ENCODE measurements at places on chromosomes 11 and 22.

- no peak for DNase-seq
Measured at GRCh38 chr11:9494316-9494715, 33.5 kb downstream of the ZNF143 start.

DNA sequence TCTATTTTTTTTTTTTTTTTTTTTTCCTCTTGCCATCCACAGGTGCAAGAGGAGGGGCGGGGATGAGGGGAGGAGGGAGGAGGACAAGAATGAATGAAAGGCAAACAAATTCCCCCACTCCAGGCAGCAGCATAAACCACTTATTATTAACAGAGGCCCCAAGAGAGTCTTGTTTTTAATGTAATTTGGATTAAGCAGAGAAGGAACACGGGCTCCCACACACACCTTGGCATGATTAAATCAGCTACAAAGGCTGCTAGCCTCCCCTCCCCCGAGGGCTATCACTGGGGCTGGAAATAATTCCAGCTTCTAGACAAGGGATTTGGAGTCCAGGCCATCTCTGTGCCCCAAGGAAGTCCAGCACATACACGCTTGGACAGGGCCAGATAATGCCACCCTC is 93.4 kb upstream of the DRD2 start:
- no peak for DNase-seq

DNA sequence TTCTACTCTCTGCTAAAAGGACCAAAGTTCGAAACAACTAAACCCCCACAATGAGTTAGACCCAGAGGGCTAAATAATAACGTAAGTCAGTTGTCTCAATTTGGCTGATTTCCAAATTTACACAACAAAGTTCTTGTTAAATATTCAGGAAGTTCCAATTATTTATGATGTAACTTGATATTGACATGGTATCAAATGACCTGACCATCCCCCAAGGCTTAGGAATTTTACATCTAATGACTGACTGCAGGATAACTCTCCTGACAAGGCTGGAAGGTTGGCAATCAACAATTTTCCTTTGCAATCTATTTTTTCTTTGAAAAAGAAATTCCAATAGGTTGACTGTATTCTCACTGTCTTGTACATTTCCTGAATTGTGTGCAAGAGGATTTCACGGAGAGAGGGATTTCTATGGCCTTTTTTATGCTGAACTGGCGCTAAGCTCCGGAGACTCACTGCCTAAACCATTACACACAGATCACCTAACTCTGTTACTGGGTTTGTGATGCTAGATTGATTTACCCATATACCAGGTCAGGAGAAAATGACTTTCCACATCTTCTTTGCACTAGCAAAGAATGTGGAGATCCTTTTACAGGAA is 9.6 kb upstream of the CDON start:
- DNase-seq: no peak

DNA sequence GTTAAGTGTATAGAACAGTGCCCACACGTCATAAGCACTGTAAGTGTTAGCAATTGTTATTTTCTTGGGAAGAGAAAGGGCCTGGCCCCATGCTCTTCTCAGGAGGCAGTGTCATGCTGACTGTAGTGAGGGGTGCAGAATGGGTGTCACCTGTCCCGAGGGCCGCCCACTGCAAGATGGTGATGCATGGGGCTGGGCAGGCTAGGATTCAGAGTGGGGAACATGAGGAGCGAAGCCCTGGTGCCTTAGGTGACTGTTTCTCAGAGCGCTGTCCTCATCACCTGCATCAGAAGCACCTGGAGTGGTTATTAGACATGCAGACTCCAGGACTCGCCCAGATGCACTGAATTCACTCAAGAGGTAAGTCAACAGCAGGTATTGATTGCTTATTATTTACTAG is 101.0 kb upstream of the PARVA start:
- DNase-seq: no peak

DNA sequence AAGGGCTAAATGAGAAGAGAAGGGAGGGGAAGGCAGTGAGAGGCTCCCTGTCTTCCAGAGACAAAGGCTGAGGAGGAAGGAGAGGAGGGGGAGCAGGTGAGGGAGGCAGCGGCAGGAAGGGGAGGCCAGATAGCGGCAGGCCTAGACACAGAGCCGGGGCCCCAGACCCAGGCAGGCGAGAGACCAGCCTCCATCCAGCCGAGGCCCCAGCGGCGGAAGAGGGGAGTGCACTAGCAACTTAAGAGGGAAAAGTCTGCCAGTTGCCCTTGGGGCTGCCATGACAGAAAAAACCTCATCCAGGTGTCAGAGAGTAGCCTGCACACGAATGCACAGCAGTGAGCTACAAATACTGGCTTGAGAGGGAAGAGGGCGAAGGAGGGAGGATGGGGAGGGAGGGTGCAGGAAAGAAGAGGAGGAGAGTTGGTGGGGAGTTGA is 46.7 kb downstream of the IGLL1 start:
- DNase-seq: no peak

DNA sequence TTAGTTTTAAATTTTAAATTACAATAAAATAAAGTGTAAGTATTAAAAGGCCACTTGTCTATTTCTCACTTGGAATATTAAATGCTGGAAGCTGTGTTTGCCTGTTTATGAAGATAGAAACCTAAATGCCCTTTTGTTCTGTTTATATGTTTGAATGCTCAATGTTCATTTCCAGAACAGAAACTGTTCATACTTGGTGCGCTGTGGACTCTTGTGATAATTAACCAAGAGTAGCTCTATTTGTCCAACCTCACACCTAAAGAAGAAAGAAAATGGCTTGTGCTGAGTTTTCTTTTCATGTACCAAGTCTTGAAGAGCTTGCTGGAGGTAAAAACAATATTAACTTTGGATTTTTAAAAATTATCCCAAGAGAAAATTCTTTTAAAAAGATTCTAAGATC is 5.7 kb downstream of the C11orf54 start:
- no peak for DNase-seq

- no peak for DNase-seq
Measured at GRCh38 chr11:61599968-61600710, 19.3 kb upstream of the SYT7 start.

DNA sequence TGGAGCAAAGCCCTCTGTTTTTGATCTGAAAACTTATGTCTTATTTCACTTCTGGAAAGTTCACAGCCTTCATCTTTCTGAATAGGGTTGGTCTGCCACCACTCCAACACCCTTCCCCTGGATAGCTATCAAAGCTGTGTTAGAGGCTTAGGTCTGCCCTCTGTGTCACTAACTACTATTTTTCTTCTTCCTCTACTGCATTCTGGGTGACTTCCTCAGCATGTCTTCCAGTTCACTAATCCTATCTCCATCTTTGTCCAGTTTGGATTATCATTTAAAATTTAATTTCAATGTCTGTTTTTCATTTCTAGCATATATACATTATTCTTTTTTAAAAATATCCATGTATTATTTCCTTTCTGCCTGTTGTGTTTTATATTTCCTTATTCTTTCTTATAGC is 84.6 kb downstream of the ZNRF3 start:
- no peak for DNase-seq

- DNase-seq: no peak
Measured at GRCh38 chr22:37176464-37177061, 11.5 kb downstream of the C1QTNF6 start.

- DNase-seq: no peak
Measured at GRCh38 chr11:76169473-76169896, 36.8 kb downstream of the WNT11 start.

DNA sequence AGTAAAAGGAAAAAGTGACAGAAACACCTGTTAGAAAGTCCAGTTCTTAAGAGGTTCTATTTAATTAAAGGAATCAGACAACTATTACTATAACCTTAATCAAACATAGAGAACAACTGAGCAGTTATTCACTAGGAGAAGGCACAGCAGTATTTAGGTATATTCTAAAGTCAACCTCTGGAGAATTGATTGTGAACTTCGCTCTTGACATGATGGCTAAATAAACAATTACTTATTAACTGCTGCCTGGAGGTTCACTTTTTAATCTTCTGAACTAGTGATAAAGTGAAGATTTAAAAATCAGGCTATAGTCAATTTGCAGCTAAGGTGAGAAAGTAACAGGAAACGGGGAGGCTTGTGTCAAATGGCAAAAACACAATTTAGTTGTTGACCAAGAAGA is 557.3 kb downstream of the FAM181B start:
- DNase-seq: no peak

GRCh38 chr11:45294499-45294898 is 8.4 kb upstream of the SYT13 start:
- no peak for DNase-seq

GRCh38 chr11:110147962-110148709 is 54.9 kb downstream of the ZC3H12C start:
- DNase-seq: no peak

GRCh38 chr11:18699269-18699596 is 654 bp downstream of the TMEM86A start:
- no peak for DNase-seq

DNA sequence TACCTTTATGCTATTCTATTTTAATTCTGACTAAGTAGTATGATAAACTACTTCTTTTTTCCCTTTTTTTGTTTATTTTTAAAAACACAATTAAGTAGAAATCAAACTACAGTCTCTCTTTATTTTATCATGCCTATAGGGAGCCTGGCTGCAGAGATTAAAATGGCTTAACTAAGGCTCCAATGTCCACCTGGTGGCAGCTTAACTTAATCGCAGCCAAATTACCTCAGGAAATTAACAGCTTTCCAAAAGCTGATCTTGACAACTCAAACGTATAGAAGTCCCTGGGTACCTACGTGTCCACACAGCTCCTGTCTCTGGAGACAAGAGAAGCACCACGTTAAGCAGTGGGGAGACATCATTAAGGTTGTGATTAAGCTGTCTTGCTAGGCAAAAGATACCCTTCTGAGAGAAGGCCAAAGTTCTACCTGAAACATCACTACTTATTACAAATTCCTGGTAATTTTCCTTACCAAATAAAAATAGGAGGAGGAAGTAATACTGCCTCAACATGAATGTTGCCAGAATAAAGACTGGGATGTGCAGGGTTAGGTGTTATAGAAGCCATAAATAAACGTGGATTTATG is 63.2 kb upstream of the SNX19 start:
- no peak for DNase-seq

- peak; percentile 83 for DNase-seq
Measured at GRCh38 chr11:12288212-12288930, 89.0 kb upstream of the PARVA start.

GRCh38 chr11:134609361-134610115 is 197.5 kb upstream of the B3GAT1 start:
- no peak for DNase-seq

- no peak for DNase-seq
Measured at GRCh38 chr11:116641561-116642045, 131.2 kb downstream of the BUD13 start.

- DNase-seq: no peak
Measured at GRCh38 chr11:83272627-83273026, 13.5 kb downstream of the CCDC90B start.

GRCh38 chr11:102279641-102280170 is 37.6 kb upstream of the BIRC3 start:
- no peak for DNase-seq

- no peak for DNase-seq
Measured at GRCh38 chr11:44596525-44597276, 31.2 kb downstream of the CD82 start.

- DNase-seq: no peak
Measured at GRCh38 chr11:19093976-19094375, 23.0 kb upstream of the ZDHHC13 start.

DNA sequence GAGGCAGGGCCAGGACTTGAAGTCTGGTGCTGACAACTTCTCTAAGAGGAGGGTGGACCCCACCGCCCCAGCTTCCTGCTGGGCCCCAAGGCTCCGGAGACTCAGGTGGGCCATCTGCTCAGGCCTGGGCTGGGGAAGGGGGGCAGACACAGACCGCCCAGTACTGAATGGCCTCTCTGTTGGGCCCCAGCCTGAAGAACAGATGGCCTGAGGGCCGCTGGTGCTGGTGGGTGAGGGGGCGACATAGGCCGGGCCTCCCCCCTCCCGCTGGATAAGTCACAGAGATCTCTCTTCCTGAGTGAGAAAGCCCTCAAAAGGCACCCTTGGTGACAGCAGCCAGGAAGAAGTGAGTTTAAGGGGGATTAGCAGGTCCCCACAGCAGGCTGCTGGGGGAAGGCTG is 12.5 kb upstream of the TP53I11 start:
- DNase-seq: no peak

DNA sequence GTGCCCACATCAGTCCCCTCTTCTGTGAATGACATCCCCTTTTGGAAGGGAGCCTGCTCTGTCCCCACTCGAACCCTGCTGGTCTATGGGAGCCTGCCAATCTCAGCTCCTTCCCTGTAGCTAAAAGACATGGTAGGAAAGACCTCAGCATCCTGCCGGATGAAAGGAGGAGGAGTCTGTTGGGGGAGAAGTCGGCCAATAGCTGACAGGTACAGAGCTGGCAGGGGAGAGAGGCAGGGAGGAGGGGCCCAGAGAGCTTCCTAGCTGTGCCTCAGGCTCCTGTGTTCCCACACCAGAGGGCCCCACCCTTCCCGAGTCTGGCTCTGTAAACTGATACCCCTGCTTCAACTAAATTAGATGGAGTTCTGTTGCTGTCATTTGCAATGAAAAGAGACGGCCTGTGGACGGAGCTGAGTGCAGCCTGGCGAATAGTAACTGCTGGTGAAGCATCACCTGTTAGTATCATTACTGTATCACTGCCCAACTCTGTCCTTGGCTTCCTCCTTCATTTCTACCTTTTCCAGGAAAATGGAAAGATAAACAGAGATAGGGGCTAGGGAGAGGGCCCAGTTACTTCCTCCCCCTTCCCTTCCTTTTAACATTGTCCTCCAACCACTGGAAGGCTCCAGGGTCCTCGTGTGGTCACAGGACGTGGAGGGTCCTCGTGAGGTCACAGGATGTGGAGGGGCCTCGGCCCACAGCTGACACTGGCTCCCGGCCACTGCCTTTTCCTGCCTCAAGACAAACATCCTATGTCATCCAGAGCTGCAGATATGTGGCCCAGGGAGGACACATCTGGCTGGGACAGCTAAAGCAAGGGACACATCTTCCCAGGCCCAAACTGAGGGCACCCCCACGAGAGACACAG is 15.1 kb downstream of the FXYD6 start:
- DNase-seq: no peak

- DNase-seq: no peak
Measured at GRCh38 chr11:47856186-47856585, 8.0 kb upstream of the NUP160 start.

- DNase-seq: no peak
Measured at GRCh38 chr11:678297-678696, 16.7 kb downstream of the DEAF1 start.

- peak; percentile 37 for DNase-seq
Measured at GRCh38 chr11:33257160-33257896, at the start of gene HIPK3. Gene HIPK3, plus strand, starts transcription at chr11:33257381.

- no peak for DNase-seq
Measured at GRCh38 chr22:20021196-20022181, 579 bp downstream of the TANGO2 start.

Measured in NCI-H1694 (cell line).